ENCODE measurements at places on chromosomes 1 and 21.

GRCh38 chr21:35291973-35292627 lies 243.0 kb upstream of the RUNX1 start:
- DNase-seq, result no peak

DNA sequence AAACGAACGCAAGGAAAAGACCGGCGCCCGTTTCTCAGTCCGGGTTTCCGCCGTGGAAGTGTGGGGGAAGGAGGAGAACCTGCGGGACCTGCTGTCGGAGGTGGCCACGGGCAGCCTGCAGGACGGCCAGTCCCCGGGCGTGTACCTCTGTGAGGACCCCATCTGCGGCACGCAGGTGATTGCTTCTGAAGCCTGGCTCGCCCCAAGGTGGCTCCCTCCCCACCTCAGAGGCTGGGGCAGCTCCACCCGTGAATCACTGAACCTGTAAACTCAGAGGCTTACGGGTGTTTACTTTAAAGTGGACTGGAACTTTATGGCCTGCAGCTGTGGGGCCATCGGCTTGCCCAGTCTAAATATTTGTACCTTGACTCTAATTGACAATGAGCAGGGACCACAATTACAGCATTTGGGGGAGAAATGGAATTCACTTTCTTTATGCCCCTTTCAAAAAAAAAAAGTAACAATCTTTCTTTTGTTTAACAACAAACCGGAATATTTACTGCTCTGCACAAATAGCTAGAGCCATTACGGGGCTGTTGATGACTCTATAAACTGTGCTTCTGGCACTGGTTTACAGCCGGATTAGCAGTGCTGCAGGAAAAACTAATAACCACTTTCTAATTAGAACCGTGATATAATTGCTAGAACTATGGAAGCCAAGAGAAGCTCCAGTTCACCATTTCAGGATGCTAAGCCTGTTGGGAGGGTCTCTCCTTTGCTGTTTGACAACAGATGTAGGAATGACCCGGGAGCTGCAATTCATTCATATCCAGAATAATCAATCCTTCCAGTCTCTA lies 454.8 kb downstream of the KIF26B start:
- no peak for DNase-seq

GRCh38 chr1:43272576-43273571 lies 3.1 kb downstream of the TMEM125 start:
- no peak for DNase-seq

DNA sequence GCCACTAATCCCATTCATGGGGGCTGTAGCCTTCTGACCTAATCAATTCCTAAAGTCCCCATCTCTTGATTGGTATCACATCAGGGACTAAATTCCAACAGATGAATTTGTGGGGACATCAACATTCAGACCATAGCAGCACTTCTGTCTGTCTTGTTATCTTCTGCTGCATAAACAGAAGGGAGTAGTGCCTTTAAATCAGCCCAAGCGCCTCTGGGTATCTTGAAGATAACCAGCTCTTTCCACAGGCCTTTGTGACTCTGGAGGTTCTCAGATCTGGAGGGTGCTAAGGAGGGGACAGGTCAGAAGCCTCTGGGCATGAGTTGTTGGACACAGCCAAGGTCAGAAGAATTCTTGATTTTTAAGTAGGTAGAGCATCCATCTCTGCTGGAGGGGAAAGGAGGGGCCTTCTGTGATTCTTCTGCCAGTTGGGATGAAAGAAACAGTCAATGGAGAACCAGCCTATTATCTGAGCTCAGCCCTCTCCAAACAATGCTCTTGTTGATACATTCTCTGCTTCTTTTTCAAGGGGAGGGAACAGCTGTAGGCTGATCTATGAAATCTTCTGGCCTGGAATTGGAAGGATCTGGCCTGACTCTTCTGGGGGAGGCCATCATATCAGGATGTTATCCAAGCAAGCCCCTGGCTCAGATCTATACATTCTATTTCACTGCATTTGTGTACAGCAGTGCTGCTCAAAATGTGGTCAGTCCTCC lies 31.3 kb upstream of the LRIG2 start:
- DNase-seq, result no peak

- no peak for DNase-seq
These were observed 14.7 kb downstream of the S100A7A start for GRCh38 chr1:153431002-153431401.

DNA sequence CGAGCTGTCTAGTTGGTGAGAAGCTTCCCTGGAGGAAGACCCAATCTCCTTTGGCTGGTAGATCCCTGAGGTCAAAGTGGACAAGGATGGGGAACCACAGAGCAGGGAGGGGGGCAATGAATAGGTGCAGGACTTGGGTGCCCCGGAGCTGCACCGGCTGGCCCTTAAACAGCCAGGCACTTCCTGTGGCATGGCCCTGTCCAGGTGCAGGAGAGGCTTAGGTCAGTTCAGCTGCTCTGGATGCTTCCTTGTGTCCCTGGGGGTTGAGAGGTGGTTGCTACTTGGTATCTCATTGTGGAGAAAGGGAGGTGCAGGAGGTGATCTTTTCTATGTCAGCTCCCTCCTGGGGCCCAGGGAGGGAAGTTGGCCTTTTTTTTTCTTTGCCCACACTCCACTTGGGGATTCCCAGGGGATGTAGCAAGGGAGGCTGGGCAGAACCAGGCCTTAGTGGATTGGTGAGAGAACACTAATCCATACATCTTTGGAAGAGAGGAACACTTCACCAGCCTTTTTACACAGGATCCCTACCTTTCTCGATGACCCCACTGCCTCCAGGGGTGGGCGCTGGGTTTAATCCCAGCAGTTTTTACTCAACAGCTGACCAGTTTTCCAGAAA lies 1.2 kb upstream of the ST3GAL3 start:
- no peak for DNase-seq
